ENCODE measurements at places on chromosomes 5 and 9. TPM values are rescaled to one million over a fixed set of nuclear protein-coding genes. Genes with fewer than 3 reads are reported as not detected.

GRCh38 chr9:68852941-68853340, 147.9 kb downstream of the PIP5K1B start:
- DNase-seq, result no peak

DNA sequence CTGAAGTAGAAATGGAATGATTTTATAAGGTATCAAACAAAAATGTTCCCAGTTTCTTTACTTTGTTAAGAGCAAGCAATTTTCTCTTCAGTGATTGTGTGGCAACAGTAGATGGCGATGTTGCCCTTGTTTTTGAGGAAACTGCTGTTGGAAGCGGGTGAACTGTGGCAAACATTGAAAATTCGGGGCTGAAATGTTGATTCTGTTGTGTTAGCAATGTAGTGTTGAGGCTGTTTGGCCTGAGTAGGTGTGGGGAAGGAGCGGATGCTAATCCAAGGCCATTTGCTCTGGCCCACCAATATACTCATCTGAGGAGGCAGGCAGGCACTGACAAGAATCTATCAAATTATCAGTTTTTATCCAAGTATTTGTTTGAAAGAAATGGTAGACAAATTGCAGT, 129.8 kb downstream of the SLC12A2 start:
- peak; percentile 75 for DNase-seq

The IFNA13 gene
- not detected for total RNA-seq

- no peak for DNase-seq
Observed at GRCh38 chr9:80066931-80067330, 495.2 kb downstream of the TLE4 start.

GRCh38 chr5:112907166-112907631, 14.8 kb downstream of the REEP5 start:
- no peak for DNase-seq

- no peak for DNase-seq
Observed at GRCh38 chr5:103866169-103866568, 303.6 kb upstream of the NUDT12 start.

DNA sequence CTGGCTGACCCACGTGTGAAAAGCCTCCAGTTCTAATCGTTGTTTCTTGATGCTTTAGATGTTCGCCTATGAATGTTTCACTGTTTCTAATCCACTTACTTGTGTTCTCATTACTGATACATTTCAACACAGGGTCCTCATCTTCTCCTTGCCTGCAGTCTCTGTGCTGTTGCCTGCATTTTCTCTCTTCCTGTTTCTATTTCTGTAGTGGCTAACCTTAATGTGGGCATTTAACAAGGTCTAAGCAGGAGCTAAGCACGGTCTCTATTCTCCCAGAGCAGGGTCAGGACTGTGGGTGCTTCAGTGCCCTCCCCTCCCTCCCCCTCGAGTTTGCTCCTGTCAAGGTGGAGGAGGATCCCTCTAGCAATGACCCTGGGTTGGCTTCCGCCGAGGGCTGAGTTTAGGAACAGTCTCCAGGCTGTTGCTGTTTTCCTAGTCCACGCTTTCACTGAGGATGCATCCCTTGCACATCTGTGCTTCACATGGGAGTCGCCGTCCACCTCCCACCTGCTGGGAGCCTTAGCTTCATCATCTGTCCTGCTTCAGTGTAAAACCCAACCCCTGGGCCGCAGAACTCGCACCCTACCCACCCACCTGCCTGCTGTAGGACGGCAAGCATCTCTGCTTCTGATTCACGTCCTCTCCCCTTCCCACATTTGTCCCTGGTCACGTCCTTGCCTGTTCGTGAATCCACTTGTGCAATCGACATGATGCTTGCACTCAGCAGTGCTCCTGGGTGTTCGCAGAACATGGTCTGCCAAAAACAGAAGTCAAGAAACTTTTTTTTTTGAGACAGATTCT, 2.4 kb upstream of the EXOC3 start:
- DNase-seq, result no peak

The PAEP gene
- not detected for total RNA-seq

The FAM78A gene
- total RNA-seq, result 6.1 TPM

- no peak for DNase-seq
Observed at GRCh38 chr5:31781772-31782171, 142.8 kb downstream of the PDZD2 start.

DNA sequence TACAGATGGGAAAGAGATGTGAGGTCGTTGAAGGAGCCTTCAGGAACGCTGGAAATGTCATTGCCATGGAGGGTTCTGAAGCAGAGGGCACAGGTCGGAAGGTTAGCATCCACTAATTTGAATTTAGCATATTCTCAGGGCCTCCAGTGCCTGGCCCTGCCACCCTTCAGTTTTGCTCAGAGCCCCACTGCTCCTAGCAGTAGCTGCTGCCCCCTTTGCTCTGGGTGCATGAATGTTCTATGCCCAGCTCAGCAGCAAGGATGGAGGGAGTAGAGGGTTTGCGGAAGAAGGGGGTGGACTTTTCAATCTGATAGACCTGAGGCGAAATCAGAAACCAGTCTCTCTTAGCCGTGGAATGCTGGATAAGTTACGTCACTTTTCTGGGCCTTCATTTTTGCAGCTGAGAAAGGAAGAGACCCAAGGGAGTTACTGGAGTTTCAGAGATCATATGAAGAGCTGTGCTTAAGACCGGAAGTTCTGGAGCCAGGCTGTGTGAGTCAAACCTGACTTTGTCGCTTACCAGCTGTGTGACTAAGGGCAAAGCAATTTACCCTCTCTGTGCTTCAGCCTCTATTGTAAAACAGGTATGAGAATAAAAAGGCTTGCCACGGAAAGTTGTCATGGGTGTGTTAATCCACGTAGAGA, 133.2 kb upstream of the PANK3 start:
- peak; percentile 21 for DNase-seq

- DNase-seq, result no peak
Observed at GRCh38 chr5:149392718-149393117, 13.6 kb upstream of the IL17B start.

- no peak for DNase-seq
Observed at GRCh38 chr9:108211411-108211955, 644.3 kb downstream of the ACTL7B start.

GRCh38 chr9:124964056-124964455, 23.2 kb upstream of the GOLGA1 start:
- no peak for DNase-seq

DNA sequence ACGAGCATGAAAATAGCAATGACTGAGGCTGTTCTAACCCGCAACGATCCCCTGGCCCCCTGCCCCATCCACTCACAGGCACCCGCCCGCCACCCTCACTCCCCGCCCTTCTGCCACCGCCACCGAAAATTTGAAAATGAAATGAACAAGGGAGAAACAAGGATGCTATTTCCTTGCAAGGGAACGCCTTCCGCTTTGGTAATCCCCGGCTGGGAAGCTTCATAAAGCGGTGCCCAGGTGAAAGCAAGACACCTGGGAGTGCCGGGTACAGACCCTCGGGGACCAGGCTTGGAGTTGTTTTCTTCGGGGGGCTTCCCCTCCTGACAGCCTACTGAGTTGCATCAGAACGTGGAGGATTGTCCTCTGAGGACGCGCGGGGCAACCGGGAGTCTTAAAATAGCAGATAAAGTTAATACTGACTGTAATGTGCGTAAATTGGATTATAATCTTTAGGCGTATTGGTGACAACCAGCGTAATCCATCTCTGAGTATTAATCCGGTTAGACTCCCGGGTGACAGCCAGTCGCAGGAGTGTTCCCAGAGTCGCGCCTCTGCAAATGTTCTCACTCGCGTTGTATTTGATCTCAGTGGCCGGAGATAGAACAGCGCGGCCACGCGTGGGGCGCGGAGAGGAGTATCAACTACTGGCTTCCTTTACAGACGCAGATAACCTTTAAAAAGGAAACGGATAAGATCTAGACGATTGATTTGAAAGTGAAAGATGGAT, 885 bp upstream of the MLLT3 start:
- peak; percentile 80 for DNase-seq

The FGFR4 gene
- 72.6 TPM for total RNA-seq

GRCh38 chr9:89449261-89449671, 48.6 kb downstream of the SEMA4D start:
- DNase-seq, result no peak

The NR6A1 gene
- 3.5 TPM for total RNA-seq

GRCh38 chr5:155651-156410, 35.5 kb upstream of the LRRC14B start:
- DNase-seq, result peak; percentile 67

- no peak for DNase-seq
Observed at GRCh38 chr5:157464519-157465171, 4.6 kb downstream of the NIPAL4 start.

The GRIA1 gene
- total RNA-seq, result 0.50 TPM

DNA sequence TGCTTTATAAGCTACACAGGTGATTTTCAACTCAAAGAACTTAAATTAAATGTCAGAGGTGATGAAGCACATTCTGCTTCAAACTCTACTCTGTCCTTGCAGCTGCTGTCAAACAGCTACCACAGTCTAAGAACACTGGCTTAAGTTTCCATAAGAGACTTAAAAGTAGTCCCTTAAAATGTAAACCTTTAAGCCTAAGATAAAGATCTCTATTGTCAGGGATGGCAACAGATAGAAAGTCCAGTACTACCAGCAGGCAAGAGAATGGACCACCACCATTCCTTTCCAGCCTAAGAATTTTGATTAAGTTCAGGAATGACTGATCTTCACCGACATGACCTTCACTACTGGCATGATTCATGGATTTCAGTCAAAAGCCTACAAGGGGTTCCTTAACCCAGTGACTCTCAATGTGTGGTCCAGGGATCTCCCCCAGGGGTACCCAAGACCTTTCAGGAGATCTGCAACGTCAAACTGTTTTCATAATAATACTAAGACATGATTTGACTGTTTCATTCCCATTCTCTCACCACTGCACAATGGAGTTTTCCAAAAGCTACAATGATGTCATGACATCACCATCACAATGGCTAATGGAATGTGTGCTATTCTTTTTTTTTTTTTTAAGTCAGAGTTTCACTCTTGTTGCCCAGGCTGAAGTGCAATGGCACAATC, 41.1 kb upstream of the PLPP6 start:
- DNase-seq, result no peak

DNA sequence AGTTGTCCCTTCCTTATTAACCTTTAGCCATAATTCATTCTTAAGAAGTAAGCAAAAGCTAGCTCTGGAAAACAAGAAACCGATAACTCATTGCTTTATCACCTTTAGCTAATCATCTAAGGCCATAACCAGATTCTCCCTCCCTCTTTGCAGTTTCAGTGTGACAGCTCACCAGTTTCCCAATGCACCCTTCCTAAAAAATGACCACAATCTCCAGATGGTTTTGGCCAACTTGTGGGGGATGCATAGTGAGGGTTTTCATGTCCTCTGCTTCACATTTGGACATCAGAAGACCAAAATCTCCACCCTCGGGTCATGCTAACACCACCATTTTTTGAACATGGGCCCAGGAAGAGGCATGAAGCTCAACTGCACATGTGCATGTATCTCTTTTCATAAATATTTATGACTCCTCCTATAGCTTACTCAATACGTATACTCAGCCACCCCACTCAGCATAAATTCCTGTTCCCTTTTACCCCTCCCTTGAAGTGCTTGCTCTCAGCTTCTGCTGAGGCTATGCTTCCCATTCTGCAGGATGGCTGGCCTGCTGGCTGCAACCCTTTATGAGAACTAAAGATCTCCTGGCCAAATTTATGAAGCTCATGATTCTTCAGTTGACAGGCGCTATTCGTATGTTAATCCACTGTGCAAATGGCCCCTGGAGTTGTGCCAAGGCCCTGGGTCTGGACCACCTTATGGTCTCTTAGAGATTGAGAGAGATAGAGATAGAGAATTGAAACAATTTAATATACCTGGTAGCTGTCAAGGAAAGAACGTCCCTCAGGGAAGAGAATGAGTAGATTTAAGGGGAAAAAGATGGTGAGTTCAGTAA, 14.8 kb downstream of the PPP3R2 start:
- DNase-seq, result no peak

GRCh38 chr9:81183761-81184160, 505.6 kb downstream of the TLE1 start:
- no peak for DNase-seq

- DNase-seq, result no peak
Observed at GRCh38 chr9:7392148-7392547, 407.4 kb downstream of the DMAC1 start.

The EXOSC2 gene
- 26.4 TPM for total RNA-seq

- DNase-seq, result no peak
Observed at GRCh38 chr9:14209399-14210345, 104.3 kb downstream of the NFIB start.

DNA sequence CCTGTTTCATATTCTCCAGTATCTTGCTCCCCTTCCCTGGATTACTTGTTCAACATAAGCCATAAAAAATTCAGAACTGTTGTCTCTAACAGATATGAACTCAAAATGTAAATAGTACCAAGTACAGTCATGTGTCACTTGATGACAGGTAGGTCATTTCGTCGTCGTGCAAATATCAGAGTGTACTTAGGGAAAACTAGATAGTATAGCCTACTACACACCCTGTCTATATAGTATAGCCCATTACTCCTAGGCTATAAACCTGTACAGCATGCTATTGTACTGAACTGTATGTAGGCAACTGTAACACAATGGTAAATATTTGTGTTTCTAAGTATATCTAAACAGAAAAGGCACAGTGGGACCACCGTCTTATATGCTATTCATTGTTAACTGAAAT, 39.1 kb downstream of the SMIM15 start:
- no peak for DNase-seq

The GPR151 gene
- not detected for total RNA-seq

DNA sequence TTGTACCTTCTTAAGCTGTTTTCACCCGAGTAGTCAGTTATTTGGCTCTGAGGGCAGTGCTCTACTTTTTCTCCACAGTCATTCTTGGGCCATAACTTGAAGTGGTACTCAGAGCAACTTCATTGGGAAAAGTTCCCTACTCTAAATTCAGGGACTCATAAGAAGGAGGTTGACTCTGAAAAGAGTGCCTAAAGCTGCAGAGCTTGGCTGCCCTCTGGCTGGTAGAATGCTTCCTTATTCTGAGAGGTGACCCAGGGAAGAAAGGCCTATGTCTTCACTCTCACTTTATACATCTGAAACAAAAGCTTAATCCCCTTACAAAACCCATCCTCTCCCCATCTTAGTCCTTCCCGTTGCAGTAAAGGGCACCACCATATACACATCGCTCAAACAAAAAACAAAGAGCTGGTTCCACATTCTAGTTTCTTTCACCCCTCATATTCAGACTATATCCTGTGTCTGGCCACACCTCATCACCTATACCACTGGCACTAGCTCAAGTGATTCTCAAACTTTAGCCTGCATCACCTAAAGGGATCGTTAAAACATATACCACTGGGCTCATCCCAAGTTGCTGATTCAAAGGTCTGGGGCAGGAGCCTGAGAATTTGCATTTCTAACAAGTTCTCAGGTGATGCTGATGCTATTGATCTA, 7.9 kb downstream of the IGIP start:
- DNase-seq, result no peak

The CEP72 gene
- total RNA-seq, result 7.8 TPM

GRCh38 chr9:90552317-90552716, 90.3 kb downstream of the DIRAS2 start:
- DNase-seq, result no peak

DNA sequence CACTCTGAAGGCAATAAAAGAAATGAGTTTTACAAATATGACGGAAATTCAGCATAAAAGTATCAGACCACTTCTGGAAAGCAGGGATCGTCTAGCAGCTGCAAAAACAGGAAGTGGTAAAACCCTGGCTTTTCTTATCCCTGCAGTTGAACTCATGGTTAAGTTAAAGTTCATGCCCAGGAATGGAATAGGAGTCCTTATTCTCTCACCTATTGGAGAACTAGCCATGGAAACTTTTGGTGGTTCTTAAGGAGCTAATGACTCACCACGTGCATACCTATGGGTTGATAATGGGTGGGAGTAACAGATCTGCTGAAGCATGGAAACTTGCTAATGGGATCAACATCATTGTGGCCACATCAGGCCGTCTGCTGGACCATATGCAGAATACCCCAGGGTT, 93.5 kb upstream of the RGMB start:
- DNase-seq, result no peak

GRCh38 chr5:102595332-102595731, 96.5 kb upstream of the SLCO6A1 start:
- DNase-seq, result no peak

Data from kidney (tissue), 22 donors.